NCI-H446 treated with DMSO at 0.1 percent for 48 hours (cell line): ENCODE measurements at places on chromosomes 16 and 17.

DNA sequence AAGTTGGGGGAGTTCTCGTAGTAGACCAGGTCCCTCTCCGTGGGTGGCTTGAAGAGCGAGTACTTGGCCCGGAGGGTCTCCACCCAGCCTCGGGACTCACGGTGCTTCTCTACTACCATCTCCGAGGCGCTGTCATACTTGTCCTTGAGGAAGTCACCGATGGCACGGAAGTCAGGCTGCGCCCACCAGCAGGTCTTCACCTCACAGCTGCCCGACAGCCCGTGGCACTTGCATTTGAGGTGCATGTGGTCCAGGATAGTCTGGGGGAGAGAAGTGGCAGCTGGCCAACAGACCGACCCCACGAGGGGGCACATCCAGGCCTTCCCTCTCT lies 50.0 kb downstream of the WNT3 start:
- DNase-seq, result no peak

GRCh38 chr16:14608604-14609003 lies 21.5 kb downstream of the PARN start:
- no peak for DNase-seq

DNA sequence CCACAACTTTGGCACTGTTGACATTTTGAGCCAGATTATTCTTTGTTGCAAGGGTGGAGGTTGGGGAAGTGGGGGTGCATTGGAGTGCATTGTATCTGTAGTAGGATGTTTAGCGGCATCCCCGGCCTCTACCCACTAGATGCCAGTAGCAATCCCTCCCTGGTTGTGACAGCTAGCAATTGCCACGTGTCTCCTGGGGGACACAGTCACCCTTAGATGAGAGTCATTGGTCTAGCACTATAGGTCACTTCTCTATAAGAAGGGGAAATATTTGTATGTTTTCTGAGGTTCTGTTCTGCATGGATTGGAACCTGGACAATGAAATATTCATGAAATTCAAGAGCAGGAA lies 32.4 kb downstream of the MSI2 start:
- DNase-seq, result no peak

DNA sequence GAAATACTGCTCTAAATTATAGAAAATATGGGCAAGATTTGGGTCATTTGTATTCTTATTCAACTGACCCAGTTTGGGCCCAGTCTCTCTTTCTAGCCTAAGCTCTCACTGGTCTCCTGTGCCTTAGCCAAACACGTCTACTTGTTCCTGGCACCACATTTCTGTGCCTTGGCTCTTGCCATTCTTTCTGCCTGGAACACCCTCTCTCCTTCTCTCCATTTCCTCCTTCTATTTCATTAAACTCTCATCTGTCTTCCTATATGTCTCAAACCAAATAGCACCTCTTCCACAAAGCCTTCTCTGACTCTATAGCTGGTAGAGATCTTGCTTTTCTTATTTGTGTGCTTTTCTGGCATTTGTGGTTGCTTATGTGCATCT lies 37.7 kb upstream of the NUFIP2 start:
- DNase-seq, result no peak

- DNase-seq, result no peak
Observed at GRCh38 chr17:83036666-83037065, 42.7 kb upstream of the METRNL start.

DNA sequence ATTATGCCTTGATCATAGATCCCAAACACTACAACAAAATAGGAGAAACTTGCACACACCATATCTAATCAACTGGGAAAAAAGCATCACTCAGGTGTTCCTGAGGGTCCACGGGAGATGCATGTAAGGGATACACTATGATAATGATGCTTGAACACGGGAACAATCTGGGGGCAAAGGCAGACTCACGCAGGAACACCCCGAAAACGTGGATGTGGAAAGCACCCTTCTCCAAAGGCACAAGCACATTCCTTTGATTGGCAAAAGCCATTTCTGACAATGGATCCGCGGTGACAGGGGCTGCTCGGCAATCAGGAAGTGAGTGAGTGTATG lies 1.3 kb downstream of the ZNF652 start:
- DNase-seq, result no peak

GRCh38 chr17:29119265-29119664 lies 60.9 kb downstream of the MYO18A start:
- DNase-seq, result no peak

DNA sequence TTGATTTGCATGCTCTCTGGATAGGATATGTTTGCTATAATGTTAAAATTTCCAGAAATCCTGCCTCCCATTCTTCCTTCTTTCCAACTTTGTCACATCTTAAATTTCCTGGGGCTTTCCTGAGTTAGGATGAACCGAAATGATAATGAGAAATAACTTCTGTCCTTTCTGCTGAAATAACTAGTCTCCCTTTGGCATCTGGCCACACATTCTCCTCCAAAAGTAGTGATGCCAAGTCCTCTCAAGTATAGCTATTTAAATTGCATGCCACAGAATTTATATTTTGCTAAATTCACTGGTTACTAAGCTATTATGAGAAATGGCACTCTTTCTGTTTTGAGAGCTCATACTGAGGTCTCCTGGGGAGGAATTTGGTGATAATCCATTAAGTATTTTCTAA lies 30.6 kb downstream of the FAM20A start:
- DNase-seq, result no peak

DNA sequence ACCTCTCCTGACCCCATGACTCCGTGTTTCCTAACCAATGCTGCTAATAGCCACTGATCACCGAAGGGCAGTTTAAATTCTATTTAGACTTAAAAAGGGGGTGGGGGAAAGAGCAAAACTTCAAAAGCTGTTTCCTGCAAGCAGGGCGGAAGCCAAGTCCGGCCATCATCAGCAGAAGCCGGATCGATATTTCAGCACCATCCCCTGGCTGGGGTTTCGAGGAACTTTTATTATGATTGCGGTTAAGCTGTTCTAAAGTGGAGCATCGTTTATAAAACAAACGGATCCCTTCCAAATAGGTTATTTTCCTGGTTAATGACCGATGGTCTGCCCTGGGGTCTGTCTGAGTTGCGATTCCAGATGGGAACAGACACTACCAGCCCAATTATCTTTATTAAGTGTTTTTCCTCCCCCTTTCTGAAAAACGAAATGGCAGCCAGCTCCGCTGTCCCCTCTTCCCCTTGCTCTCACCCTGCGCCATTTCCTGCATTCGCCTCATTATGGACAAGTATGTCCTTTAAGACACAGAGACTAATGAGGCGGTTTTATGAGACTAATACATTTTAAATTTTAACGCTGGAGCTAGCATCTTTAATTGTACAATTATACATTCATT lies 76.1 kb upstream of the IRX3 start:
- DNase-seq, result no peak

DNA sequence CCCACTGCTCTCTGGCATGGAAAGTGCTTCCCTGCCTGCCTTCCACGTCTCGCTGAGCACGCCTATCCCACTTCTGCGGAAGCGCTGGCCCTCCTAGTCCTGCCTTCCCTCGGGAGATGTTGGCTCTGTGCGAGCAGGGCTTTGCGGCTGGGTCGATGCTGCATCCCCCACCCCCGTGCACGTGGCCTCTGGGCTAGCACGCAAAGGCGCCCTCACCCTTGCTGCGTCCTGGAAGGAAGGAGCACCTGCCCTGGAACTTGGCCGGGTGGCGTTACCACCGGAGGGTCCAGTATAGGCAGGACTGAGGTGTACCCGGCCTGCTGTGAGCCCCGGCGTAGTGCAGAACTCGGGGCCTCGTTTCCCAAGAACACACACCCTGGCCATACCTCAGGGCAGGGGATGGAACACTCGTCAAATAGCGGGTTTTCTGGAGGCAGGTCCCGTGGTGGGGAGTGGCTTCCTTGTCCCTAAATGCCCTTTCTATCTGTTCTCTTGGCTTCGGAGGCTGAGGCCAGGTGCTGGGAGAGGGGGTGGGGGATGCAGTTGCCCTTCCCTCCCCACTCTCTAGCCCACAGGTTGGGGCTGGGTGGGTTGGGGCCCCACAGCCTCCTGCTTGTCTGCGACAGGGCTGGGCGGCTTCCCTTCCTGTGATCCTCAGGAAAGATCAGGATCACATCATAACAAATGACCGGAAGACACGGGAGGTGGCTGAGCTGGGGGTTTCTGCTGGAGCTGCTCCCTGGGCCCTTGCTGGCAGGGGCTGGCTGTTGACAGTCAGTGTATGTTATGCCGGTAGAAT lies 17.4 kb downstream of the BAIAP2 start:
- no peak for DNase-seq

DNA sequence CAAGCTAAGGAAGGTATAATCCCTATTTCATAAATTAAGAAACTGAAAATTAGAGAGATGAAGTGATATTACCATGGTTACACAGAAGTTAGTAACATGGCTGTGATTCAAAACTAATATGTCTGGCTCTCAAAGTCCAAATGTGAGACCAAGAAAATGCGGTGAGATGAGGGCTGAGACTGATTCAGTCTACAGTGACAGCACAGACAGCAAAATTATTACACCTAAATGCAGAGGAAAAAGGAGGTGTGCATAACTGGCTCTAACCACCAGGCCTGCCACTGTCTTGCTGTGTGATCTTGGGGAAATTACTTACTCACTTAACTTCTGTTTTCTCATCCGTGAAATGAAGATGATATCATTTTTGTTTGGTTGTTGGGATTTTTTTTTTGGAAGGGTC lies 270.0 kb upstream of the SOX9 start:
- DNase-seq, result no peak

DNA sequence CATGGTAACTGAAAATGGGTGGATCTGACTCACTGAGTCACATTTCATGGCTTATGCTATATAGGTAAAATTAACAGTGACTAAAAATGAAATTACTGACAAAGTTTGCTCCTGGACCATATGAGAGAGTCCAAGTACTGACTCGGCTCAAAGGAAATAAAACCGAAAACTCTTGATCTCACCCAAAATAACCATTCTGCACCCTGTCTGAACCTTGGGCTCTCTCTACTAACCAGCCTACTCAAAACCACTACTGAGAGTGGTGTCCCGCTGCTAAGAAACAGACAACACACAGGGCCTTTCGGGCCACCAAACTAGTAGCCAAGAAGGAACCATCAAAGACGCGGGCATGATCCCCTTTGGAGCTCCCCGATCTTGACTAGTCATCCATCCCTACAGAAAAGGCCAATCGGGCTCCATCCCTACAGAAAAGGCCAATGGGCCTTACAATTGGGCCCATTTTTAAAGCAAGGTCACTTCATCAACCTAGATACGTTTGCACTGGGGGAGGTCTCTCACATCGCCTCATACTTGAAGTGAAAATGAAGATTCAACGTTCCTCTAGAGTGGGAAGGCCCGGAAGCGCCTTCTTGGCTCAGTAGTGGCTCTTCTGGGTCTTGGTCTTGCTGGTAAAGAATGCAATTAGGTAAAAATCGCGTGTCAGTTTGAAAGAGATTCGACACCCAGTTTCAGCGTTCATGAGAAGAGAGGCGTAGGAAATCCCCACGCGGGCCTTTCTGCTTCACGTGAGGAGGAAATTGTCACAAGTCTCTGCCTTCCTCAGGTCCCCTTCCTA lies 720 bp upstream of the ZPBP2 start:
- no peak for DNase-seq

DNA sequence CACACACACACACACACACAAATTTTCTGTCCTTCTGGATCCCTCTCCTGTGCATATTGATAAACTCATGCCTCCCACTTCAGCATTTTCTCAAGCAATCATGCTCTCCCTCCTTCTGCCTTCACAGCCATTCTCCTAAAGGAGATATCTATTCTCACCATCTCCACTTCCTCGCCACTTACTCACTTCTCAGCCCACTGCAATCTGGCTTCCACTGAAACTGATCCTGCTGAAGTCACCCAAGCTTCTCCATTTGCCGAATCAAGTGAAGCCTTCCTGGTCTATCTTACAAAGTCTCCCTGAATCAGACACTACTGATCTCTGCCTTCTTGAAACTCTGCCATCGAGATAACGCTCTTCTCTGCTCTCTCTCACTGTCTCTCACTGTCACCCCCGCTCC lies 54.0 kb upstream of the GNAO1 start:
- DNase-seq, result no peak

GRCh38 chr17:50186661-50187393 lies 14.6 kb downstream of the COL1A1 start:
- DNase-seq, result no peak

GRCh38 chr17:9645851-9646545 lies 681 bp downstream of the USP43 start:
- DNase-seq, result no peak

DNA sequence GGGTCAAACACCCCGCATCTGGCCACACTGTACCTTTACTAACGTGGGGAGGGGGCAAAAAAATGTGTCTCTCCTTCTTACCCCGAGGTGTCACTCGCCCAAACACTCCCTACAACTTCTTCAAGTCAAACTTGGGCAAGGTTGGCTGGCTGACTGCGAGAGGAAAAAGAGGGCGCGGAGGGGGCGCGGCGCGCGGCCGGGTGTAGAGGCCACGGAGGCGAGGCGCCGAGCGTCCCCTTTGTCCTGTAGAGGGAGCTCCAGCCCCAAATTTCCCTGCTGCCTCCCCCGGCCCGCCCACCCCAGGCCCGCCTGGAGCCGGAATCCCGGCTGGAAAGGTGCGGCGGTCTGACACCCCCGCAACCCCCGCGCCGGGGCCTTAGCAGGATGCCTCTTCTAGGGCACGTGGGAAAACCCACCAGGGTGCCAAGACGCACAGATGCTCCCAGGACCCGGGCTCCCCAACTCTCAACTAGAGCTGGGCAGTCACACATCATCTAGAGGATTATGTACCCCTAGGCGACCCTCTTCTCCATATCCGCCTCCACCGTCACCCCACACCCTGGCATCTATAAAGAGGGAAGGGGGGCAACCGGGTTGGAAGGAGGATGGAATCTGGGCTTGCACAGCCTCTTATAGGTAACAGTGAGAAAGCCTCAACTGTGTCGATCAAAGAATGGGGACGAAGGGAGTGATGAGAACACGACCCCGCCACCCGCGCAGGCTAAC lies 4.2 kb downstream of the IRX3 start:
- no peak for DNase-seq

DNA sequence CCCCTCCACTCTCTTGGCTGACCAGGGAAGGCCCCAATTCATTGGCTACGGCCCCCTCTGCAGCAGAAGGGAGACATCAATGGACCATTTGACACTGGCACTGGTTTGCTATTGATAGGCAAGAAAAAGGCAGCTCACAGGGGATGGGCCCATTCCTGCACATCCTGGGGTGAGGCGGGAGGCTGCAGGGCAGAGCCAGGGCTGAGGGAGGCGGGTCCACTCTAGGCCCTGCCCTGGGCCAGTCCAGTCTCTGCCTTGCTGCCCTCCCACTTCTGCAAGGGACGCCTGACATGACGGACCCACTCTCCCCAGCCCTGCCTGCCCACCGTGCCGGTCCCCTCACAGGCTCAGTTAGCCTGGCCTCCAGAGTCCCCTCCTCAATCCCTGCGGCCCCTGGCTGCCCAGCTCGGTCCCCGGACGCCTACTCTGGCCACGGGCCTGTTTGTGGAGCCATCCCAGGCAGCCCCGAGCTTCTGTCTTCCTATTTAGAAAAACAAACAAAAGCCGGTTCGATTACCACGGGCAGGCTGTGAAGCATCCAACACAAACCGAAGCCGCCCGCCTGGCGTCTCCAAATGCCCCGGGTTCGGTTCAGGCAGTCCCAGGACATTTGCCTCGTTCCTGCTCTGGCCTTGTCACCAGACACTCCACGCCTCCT lies 160.7 kb downstream of the IRX5 start:
- DNase-seq, result no peak

- peak; percentile 20 for DNase-seq
Observed at GRCh38 chr16:720447-720989, 428 bp upstream of the ANTKMT start.
